ELR (cell line): ENCODE measurements at places on chromosomes 13 and 19.

DNA sequence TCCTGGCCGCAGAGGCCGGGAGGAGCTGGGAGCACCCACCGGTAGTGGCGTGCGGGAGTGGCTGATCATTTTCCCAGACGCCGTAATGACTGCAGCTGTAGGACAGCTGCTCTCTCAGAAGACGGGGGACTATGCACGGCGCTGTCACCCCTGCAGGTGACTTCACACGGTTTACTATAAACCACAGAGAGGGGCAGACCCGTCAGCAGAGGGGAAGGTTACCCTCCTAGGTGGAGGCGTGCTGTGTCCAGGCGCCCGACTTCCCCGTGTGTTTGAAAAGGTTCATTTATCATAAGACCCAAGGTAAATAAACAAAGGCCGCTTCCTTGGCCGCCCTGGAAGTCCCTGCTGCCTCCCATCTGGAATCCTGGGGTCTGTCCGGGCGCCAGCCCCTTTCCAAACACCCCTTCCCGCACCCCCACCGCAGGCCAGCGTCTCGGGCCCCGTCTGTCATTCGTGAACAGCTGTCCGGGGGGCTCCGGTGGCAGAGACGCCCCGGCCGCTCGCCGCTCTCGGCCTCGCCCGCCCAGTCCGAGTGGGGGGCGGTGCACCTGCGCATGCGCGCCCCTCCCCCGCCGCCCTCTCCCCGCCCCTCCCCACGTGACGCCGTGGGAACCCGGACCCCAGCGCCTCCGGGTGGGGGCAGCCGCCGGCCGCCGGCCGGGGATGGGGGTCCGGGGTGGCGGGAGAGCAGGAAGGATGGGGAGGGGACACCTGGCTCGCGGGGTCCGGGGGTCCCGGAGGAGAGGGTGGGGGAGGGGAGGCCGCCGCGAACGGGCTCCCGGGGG, 915 bp downstream of the SHC2 start:
- DNase-seq, result peak; percentile 37

- no peak for DNase-seq
Observed at GRCh38 chr13:101700598-101700997, 248.1 kb downstream of the ITGBL1 start.

- no peak for DNase-seq
Observed at GRCh38 chr13:105658431-105658830, 877.0 kb downstream of the EFNB2 start.

DNA sequence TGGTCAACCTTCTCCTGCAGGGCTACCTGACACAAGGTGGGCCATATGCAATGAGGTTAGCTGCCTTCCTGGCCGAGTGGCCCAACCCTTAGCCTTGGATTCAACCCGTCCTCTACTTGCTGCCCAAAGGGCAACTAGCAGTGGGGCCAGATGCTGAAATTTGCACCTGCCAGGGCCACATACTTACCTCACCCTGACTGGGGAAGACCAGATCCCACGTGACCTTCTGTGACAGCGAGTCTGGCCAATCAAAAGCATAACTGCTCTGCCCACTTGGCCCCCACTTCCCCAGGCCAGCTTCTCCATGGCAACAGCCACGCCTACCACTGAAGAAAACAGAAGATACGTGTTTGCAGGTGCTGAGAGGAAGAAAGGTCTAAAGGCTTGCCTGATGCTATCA, 10.9 kb downstream of the PEG3 start:
- no peak for DNase-seq

DNA sequence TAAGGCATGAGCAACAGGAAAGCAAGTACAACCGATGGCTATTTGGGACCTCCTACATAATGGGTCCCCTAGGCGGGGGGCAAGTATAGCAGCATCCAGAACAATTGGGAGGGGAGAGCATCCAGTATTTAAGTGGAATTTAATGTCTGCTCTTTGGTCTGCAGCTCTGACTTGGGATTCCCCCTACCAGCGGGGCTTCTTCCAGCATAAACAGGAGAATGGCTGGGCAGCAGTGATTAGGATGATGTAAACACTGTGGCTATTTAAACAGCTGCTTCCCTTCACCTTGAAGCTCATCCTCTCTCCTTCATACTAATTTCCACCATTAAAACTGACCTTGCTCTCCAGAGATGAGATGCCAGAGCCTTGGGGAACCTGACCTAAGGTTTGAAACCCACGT, 73.9 kb upstream of the OXGR1 start:
- no peak for DNase-seq

- DNase-seq, result no peak
Observed at GRCh38 chr19:30061223-30062064, 119.4 kb downstream of the URI1 start.

- peak; percentile 86 for DNase-seq
Observed at GRCh38 chr19:2476451-2477140, 669 bp downstream of the GADD45B start.

- no peak for DNase-seq
Observed at GRCh38 chr13:35228536-35228935, 248.0 kb downstream of the MAB21L1 start.

GRCh38 chr19:34651747-34652146, 25.2 kb downstream of the SCGB2B2 start:
- DNase-seq, result no peak
